NCI-H460 (cell line): ENCODE measurements at places on chromosomes 11 and 22. TPM values are rescaled to one million over a fixed set of nuclear protein-coding genes. Genes with fewer than 3 reads are reported as not detected.
A peak's percentile ranks its signal among the peaks of the same experiment; 100 is the strongest.

Gene PGGHG
- total RNA-seq, result 12.7 and 13.4 TPM in 2 replicates

Gene JHY
- total RNA-seq, result 3.1 and 3.2 TPM in 2 replicates

Gene MS4A6E
- total RNA-seq, result not detected in 2 replicates

Gene FBXO7
- total RNA-seq, result 70.5 and 77.6 TPM in 2 replicates

Gene CASP5
- total RNA-seq, result 0.10 and 0.55 TPM in 2 replicates

Gene RIC3
- total RNA-seq, result 1.4 and 1.9 TPM in 2 replicates

- DNase-seq, result no peak
Observed at GRCh38 chr11:101508370-101508769, 75.4 kb downstream of the TRPC6 start.

DNA sequence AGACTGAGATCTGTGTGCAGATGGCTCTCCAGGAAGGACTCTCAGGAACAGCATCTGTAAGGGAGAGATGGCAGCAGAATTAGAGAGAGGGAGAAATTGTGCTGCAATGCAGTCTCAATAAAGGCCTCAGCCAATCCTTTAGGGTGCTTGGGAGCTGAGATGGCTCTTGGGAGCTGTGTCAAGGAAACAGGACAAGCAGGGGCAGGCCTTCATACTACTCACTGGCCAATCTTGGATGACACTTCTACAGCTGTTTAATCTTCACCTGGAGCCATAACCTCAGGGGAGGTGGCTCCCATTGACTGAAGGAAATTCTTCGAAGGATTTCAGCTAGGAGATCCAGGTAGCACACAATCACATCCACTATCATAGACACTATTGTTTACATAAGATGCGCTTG is 10.0 kb downstream of the OR5B21 start:
- no peak for DNase-seq

- DNase-seq, result no peak
Observed at GRCh38 chr11:109991835-109992234, 101.4 kb upstream of the ZC3H12C start.

GRCh38 chr22:23553438-23553837 is 26.7 kb downstream of the IGLL1 start:
- no peak for DNase-seq

DNA sequence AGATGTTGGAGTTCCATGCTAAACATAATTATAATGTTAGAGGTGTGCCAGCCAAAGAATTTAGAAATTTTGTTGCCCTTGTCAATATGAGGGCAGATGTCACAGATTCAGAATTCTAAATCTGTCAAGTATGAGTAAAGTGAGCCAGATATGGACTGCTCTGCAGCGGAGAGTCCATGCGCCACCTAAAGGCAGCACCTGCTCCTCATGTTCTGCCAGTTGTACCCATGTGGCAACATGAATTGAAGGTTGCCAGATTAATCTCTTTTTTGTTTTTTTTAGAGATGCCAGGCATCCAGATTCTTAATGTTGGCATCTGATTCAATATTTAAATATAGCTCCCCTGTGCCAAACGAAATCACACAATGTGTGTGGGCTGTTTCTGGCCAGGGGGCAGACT is 678.6 kb upstream of the ANO5 start:
- no peak for DNase-seq

- no peak for DNase-seq
Observed at GRCh38 chr11:44960200-44960845, 9.6 kb upstream of the TP53I11 start.

- DNase-seq, result no peak
Observed at GRCh38 chr11:105489446-105489845, 120.4 kb upstream of the GRIA4 start.

GRCh38 chr11:45459491-45459890 is 173.3 kb upstream of the SYT13 start:
- DNase-seq, result no peak

DNA sequence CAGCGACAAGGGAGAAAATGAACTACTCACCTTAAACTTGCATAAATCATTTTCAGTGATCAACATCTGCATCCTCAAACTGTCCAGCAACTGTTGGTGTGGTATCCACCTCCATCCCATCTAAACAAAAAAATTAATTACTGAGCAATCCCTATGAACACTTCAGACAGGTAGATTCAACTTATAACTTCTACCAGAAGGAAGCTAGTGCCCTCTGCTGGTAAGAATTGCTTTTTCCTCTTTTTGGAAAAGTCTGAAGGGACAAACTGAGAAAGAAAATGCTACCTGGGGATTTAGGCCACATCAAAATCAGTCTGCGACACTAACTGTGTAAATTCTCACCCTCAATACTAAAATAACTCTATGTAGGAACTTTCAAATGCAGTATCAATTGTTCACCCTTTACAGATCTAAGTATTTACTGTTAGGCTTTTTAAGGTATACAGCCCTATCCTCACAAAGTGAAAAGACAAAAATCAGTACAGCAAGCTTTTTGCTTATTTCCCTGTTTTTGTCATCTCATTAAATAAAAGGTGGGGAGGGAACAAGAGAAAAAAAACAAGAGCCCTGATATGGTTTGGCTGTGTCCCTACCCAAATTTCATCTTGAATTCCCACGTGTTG is 17.9 kb downstream of the CLNS1A start:
- peak; percentile 39 for DNase-seq

DNA sequence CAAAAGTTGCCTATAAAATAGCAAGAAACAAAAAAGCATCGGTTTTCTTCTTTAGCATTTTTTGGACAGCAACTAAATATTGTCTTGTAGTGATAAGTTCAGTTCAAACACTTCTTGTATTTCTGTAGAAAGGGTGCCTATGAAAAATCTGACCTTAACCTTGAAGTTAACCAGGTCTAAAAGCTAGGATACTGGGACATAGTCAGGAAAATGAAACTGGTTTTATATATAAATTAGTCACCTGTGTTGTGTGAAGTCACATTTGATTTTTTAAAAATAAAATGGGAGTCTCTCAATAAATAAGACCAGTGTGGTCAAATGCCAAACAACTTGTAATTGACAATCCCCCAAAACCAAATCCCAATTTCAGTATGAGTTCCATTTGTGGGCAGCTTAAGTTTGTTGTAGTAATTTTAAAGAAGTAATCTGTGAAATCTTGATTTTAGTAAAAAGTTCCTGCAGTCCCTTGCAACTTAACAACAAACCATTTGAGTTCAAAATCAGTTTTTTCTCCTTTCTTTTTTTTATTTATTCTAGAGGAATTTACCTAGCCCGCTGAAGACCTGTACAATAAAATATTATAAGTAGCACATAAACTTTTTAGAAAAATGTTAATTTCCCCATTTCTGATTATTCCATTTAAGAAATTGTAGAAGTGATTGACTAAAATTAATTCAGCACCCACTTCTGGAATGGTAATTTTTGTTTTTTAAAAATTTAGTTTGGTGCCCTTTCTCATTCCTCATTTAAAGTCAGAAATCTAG is 84.5 kb upstream of the PPARA start:
- DNase-seq, result no peak

DNA sequence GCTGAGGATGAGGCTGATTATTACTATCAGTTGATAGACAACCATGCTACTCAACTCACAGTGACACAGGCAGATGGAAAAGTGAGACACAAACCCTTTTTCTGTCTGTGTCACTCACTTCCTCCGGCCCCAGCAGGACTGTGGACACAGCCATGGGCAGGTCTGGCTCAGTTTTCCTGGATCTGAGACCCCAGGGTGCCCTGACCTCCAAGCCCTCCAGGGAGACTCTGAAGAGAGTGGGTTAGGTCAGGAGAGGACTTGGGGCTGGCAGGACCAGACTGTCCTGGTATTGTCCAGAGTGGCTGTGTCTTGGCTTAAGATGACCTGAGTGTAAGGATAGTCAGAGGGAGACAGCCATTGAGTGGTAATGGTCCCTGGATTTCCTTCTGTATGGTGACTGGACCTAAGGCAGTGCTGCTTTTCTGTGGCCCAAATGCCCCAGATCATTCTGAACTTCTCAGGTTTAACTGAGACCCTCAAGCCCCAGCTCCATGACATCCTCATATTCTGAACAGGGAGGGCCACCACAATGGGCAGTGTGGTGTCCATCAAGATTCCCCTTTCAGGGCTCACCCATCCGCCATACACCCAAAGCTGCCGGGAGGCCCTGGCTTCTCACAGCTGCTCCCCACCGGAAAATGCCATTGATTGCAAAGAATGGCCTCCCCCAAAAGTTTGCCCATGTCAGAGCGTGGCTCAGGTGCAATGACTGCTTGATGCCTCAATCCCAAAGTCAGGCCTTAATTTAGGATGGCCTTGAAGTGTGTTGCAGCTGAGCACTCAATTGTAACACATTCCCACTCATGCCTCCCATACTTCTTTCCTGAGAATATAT is 36.2 kb upstream of the PRAME start:
- DNase-seq, result no peak

- DNase-seq, result no peak
Observed at GRCh38 chr11:64120951-64121569, 44.9 kb downstream of the MACROD1 start.

- no peak for DNase-seq
Observed at GRCh38 chr22:36311386-36312085, 58.6 kb downstream of the APOL1 start.

DNA sequence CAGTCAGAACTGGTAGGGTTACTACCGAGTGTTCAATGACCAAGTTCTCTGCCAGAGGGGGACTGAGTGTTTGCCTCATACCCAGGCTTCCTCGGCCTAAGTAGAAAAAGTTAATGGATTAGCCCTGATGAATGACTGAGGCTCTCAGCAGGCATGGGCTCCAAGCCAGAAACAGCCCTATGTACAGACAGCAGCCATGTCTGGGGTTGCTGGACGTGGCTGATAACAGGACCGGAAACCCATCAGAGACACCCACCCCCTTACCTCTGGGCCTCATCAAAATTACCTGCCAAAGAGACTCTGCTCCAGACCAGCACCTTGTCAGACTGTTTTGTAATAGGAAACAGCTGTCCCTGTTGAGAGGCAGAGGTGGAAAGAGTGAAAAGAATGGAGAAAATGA is 351.4 kb downstream of the ETS1 start:
- DNase-seq, result no peak

DNA sequence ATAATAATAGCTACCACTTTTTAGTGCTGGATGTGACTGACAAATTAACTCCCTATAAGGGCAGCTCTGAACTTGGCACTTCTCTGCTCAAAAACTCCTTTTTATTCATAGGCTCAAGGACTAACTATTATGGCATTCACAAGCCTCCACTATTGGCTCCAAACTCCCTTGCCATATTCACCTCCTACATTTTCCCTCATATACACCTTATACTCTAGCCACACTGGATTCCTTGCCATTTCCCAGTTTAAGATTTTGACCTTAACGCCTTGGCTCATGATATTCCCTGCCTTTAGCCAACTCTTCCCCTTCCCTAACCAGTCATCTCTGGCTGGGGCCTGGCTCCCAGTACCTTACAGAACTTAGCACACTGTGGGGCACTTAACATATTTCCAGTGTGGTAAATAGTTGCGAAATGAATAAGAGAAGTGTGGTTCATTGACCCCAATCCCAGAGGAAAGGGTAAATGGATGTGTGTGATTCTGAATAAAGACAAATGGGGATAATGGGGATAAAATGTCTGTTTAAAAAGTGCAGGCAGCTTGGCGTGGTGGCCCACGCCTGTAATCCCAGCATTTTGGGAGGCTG is 40.0 kb upstream of the SORL1 start:
- no peak for DNase-seq
